ENCODE measurements at places on chromosomes 4 and X.

- peak; percentile 22 for DNase-seq
Observed at GRCh38 chrX:13689741-13690211, 848 bp downstream of the RAB9A start.

DNA sequence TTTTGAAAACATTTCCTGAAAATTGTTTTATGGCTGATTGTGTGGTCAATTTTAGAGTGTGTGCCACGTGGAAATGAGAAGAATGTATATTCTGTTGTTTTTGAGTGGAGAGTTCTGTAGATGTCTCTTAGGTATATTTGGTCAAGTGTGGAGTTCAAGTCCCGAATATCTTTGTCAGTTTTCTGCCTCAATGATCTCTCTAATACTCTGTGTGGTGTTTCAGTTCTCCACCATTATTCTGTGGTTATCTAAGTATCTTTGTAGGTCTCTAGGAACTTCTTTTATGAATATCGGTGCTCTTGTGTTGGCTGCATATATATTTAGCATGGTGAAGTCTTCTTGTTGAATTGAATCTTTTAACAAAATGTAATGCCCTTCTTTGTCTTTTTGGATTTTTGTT lies 113.3 kb downstream of the LINC00632 start:
- no peak for DNase-seq

DNA sequence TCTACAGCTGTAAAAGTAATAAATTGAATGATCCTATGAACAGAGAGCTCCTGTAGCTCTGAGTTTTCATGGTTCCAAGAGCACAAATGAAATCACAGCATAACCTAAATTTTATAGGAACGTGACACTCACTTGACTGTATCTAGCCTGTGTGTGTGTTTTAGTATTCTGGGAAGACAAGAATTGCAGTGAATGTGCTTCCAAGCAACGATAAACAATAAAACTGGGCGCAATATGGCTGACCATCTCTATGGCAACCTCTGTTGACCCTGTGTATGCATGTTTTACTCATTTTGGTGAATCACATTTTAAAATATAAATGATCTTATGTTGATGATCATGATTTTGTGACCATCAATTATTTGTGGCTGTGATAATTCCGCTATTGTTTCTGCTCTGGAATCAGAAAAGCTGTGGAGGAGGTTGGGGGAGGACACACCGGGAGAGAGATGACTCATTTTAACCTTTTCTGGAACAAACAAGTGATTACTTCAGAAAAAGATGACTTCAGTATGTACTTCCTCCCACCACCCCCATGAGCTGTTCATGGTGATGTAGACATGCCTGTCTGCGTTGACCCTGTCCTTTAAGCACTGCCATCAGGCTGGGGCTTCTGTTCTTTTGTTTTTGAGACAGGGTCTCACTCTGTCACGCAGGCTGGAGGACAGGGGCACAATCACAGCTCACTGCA lies 31.8 kb downstream of the USP11 start:
- peak; percentile 73 for DNase-seq

DNA sequence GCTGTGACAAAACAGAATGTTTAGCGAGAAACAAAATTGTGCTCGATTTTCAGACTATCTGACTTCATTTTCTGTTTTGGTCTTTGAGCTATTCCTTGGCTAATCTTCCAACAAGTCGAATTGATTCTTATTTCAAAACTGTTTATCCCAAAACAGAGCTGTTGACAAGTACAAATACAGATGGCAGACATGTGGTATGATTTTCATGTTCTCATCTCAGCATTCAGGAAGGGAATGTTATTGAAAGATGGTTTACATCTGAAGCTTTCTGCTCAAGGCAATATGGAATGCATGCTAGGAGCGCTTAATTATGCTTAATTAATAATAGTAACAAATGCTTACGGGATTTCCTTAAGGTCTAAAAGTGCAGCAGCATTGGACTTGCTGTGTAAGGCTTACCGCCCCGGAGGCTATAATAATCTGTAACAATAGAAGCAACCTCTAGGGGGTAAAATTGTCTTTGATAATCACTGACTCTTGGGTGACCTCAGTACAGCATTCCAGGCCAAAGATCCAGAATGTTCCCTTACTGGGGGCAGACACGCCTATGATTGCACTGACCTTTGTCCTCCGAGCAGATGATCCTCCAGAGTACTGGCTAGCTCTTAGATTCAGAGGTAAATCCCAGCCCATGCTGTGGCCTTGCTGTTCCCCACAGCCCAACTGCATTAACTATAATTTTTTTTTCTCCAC lies 16.4 kb downstream of the LSM6 start:
- DNase-seq, result no peak

DNA sequence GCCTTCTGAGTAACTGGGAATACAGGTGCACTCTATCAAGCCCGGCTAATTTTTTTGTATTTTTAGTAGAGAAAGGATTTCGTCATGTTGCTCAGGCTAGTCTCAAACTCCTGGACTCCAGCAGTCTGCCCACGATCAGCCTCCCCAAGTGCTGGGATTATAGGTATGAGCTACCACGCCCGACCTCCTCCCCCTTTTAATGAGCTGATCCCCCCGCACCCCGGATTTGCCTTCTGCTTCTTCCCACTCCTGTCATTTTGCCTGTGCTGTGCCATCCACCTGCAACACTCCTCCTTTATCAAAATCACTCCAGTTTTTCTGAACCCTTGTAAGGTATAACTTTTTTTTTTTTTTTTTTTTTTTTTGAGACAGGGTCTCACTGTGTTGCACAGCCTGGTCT lies 33.4 kb downstream of the SPINK2 start:
- DNase-seq, result no peak

DNA sequence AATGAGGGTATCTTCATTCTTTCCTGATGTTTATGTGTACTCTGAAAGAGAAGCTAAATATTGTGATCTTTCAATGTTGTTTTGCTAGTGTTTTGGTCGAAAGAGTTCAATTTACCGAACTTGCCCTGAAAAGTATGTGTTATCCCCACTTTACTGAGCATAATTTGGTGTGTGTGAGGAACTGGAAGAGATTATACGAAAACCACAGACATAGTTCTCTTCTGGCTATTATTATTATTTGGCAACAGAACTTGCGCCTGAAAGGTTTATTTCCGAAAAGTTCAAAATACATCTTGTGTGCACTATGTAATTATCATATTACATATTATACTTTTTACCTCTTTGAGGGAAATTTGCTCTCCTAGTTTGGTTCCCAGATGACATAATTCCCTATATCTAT lies 232.5 kb upstream of the INTU start:
- no peak for DNase-seq

- DNase-seq, result peak; percentile 79
Observed at GRCh38 chr4:153497091-153497531, 31.0 kb downstream of the TMEM131L start.

GRCh38 chrX:53584891-53585290 lies 101.6 kb downstream of the HUWE1 start:
- DNase-seq, result no peak

DNA sequence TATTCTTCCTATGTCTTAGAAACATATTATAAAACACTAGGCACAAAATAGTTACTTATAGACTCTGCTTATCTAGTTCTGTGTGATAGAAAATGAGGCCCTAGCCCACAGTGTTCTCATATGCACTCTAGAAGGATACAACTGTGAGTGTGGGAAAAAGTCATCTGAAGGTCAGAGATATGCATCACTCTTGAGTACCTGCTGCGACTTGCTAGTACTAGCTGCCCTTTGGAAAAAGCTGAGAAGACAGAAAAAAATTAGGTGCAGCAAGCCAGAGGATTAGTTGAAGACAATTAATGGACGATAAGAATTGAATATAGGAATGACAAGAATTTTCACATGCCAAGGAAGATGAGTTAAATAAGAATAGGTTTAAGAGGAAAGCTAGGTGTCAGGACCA lies 61.3 kb downstream of the MTHFD2L start:
- DNase-seq, result no peak

DNA sequence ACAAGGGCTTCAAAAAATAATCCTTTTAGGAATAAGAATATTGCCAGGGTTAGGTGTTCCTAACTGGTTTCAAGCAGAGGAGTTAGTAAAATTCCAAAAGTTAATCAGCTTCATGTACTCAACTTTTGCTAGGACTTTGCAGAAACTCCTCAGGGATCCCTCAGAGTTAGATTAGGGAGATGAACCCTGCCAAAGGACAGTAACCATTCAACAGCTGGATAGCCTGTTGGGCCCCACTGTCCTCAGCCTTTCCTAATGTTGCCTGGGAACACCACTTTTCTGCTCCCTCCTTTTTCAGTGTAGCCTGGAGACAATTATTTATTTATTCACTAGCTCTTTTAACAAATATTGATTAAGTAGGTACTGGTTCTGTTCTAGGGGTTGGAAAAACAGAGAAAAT lies 53.8 kb downstream of the NFKB1 start:
- DNase-seq, result no peak

DNA sequence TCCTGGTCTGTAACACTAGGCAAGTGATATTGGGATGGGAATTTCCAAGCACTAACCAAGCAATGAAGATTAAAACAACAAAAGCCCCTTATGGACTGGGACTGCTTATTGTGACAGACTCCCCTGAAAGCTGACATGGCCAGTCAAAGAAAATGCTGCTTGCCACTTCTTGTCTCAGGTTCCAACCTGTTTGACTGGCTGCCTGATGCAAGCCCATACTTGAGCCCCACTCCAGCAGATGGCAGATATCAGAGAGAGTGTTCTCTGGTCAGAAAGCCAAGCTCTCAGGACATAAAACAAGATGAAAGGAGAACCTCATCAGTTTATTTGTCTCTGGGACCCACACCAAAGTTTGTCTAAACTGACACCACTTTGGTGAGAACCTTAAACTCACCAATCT lies 15.5 kb upstream of the IGBP1 start:
- DNase-seq, result no peak

DNA sequence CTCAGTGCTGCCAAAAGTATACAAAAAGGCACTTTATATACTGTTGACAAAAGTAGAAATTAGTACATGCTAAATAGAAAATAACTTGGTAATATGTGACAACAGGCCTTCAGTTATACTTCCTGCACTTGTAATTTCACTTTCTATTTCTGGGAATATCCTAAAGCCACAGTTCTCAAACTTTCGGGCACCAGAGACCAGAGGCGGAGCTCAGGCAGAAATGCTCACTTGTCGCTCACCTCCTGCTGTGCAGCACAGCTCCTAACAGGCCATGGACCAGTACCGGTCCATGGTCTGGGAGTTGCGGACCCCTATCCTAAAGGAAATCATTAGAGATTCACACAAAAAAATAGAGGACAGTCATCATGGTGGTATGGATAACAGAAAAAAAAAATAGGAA lies 25.7 kb downstream of the ACSL4 start:
- DNase-seq, result no peak

DNA sequence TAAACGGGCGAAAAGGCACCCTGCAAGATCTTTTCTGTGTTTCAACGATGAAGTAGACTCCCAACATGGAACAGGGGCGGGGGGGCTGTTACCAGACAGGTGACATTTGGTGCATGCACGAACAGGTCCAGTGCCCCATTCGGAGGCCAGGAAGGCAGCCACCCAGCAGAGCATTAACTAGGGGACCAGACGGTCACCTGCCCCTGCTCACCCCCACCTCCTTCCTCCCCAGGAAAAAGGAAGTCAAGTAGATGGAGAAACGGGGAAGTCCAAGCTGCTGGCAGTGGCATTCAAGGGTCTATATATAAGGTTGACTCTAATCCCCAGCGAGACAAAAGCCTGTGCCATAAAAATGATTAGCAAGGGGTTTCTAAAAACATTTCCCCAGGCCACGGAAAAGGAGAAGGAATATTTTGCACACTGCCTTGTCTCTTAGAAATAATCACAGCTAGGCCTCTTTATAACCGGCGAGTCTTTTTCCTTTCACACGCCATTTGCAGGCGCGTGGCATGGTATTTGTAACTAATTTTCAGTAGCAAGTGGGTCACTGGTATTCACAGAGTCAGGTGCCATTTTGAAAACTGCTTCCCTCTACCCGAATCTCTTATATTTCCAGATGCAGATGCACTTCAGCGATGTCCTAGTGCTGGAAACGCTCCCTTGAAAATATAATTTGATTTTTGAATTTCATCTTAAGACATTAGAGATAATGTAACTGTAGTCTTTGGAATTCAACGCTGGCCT lies 1.2 kb upstream of the TMSB4X start:
- DNase-seq, result no peak

DNA sequence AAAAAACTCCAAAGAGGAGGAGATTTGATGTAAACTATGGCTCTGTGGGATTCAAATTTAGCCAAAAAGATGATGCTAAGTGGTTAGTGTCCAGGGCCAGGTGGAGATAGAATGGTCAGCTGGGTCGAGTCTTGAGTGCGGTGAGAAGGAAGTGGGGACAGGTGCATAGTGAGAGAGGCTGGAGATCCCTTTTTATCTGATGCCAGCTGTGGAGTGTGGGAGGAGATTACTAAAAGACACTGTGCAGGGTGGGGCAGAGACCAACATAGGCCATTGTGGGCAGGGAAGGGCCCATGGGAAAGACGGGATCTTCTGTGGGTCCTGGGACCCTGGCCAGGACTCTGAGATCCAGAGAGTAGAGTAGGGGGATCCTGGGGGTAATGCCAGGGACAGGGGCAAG lies 34.6 kb upstream of the LEF1 start:
- no peak for DNase-seq

DNA sequence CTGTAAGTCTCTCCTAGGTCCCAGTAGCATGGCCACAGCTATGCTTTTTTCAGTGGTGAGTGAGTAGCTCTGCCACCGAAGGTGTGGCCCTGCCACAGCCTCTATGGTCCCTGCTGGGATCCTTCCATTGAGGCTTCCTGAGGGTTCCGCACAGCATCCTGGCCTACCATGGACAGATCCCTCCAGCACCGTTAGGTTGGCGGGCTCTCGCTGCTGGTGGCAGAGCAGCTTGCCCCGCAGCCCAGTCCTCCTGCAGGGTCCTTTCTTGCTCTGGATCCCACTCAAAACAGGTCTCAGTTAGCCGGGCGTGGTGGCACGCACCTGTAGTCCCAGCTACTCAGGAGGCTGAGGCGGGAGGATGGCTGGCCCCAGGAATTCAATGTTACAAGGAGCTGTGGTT lies 2.4 kb upstream of the PDZD4 start:
- DNase-seq, result no peak

DNA sequence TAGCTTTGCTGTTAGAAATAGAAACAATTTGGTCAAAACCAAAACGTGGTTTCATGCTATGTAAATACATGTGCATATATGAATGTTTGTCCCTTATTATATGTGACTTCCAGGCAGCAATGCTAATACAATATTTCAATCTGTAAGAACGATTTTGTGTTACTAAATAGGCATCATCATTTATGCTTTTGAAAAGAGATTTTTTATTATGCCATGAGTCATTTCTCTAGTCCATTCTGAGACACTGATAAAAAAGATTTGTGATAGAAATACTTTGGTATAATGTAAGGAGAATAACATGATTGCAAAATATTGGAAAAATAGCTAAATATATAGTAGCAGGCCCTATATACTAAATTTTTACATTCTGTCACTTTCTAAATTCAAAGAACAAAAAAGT lies 28.9 kb downstream of the SYNPO2 start:
- no peak for DNase-seq

DNA sequence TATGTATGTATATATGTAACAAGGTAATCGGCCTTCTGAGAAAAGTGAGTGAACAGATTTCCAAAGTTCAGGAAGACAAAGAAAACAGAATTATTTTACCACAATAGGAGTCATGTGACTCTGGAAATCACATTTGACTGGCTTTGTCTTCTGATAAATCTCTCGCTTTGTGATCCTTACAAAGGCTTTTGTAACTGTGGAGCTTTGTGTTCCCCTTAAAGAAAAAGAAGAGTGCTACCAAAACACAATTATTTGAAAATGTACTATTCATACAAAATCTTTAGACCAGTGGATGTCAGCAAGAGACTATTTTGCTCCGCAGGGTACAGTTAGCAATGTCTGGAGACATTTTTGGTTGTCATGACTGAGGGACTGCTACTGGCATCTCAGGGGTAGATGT lies 238.8 kb downstream of the LDB2 start:
- no peak for DNase-seq
